ENCODE measurements at places on chromosomes 4 and X. TPM values are rescaled to one million over a fixed set of nuclear protein-coding genes. Genes with fewer than 3 reads are reported as not detected.

DNA sequence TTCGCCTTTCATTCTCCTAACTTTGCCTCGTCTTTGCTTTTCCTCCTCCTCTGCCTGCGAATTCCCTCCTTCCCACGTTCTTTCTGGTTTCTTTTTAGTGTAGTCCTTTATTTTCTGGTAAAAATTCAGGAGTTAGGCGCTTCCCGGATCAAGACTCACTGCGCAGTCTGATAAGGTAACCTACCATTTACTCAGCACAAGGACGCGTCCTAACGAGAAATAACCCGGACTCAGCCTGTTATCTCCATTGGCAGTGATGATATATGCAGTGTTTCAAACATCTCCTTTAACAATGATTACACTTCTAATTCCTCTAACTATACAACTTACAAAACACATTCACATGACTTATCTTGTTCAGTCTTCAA, 357 bp upstream of the ETNPPL start:
- DNase-seq, result no peak

DNA sequence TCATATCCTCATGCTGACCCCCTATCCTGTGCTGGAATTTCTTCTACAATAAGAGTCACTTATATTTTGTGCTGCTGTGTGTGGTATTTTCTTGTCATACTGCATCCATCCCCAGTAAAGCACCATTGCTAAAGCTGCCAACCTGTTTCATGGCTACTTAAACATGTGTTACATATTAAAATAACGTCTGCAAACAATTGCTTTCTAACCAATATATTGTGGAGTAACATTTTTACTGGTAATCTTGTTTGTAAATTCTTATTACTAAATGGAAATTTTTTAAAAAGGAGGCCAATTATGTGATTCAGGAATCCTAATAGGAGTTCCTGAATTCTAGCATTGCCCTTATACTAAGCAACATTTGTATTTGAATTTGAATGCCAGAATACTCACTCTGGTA, 160.3 kb upstream of the VEGFC start:
- DNase-seq, result no peak

GRCh38 chrX:12701628-12702027, 89.6 kb upstream of the PRPS2 start:
- DNase-seq, result peak; percentile 83

- DNase-seq, result no peak
Observed at GRCh38 chr4:108130955-108131354, 37.8 kb downstream of the LEF1 start.

DNA sequence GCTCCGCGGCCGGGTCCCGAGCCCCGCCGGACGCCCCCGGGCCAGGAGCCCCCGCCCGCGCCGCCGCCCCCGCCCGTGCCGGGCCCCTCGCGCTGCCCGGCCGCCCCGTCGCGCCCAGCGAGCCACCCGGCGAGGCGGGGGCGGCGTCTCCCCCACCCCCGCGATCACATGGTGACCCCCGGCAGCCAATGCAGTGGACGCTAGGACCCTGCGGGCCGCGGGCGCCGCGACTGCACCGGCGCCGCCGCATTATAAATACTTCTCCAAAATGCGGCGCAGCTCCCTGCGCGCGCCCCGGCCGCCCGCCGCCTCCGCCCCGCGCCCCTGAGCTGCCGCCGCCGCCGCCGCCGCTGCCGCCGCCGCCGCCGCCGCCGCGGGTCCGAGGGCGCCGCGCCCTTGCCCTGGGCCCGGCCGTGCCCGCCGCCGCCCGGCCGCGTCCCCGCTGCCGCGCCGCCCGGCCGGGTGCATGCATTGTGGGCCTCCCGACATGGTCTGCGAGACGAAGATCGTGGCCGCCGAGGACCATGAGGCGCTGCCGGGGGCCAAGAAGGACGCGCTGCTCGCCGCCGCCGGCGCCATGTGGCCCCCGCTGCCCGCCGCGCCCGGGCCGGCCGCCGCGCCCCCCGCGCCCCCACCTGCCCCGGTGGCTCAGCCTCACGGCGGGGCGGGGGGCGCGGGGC, at the start of gene NAT8L:
Gene NAT8L, plus strand, starts transcription at position 282 of the 680 bp plus-strand sequence. Its CDS starts 185 bp downstream, at position 467.
- DNase-seq, result peak; percentile 55

DNA sequence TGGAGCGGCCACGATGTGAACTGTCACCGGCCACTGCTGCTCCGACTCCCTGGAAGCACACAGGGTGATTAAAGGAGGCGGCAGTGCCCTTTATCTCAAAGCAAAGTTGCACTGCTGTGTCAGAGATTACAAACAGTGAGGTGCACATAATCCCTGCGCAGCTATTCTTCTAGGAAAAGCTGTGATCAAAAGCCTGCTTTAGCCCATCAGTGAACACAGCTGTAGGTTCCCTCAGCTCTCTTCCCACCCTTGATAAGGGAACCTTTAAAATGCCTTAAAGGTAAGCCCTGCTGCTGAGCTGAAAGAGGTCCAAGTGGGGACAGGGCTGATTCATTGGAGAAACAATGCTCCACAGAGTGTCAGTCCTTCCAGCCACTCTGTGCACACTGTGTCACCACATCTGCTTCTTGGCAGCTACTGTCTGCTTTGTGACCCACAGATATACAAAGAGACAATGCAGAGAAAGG, 127.6 kb downstream of the EIF4E start:
- DNase-seq, result no peak

DNA sequence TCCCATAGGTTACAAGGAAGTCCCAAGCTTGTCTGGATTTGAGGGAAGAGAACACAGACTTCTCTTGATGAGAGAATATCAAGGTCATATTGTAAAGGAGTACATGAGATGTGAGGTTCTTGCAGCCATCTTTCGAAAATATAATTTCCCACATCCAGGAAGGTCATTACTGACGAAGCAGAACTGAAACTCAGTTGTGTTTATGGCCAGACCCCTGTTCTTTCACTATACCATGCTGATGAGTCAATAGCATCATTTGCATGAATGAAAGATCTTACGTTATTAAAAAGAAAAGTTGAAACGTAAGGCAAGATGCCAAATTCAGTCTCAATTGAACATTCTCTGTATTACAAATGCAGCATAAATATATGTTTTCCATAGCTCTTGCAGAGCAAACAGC, 14.2 kb upstream of the CCDC149 start:
- DNase-seq, result no peak

- no peak for DNase-seq
Observed at GRCh38 chr4:31682796-31683195, 962.6 kb downstream of the PCDH7 start.

GRCh38 chr4:177986236-177986635, 544.0 kb upstream of the AGA start:
- no peak for DNase-seq

DNA sequence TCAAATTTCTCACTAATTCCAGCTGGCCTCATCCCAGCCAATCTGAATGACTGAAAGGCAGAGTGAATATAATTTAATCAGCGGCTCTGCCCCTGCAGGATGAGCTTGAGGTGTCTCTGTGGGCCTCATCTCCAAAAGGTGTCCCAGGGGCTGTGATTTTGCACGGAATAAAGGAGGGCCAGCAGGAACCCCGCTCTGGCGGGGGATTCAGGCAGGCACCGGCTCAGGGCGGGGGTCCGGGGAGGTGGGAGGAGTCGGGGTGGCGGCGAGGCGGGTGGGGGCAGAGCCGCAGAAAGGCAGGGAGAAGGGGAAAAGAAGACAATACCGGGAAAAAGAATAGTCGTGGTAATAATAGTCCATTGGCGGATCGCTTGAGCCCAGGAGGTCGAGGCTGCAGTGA, 16.0 kb upstream of the ERCC6L start:
- DNase-seq, result no peak

DNA sequence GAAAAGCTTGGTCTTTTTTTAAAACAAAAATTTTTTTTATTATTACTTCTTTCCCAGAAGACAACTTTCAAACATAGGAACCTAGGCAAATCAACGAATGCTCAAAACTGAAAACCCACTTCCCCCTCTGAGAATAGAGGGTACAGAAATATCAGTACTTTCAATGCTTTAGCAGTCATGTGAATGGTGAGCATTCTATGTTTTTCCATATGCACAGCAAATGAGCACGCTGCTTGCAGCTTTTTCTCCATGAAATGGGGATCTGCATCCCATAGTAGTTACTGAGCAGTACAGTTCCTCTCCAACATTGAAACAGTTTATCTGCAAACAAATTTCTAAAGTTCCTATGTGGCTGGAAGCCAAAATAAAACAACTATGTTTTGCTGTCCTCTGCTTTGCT, 108.4 kb upstream of the BMP2K start:
- DNase-seq, result no peak

The GIMD1 gene
- total RNA-seq, result not detected

The SLC34A2 gene
- total RNA-seq, result not detected

The NR0B1 gene
- total RNA-seq, result 1.5 TPM

The PPP4R3C gene
- not detected for total RNA-seq

The JAKMIP1 gene
- not detected for total RNA-seq

The NUDT11 gene
- 9.3 TPM for total RNA-seq

The GPR173 gene
- not detected for total RNA-seq

The ZNF674 gene
- total RNA-seq, result 2.7 TPM

The SUV39H1 gene
- total RNA-seq, result 6.9 TPM

The SPANXB1 gene
- not detected for total RNA-seq

The SMIM31 gene
- total RNA-seq, result 0.56 TPM

The GPRASP1 gene
- total RNA-seq, result 0.48 TPM

The BEX5 gene
- total RNA-seq, result not detected

The FHIP1A gene
- 2.7 TPM for total RNA-seq
